ENCODE measurements at places on chromosomes 5 and 9. TPM values are rescaled to one million over a fixed set of nuclear protein-coding genes. Genes with fewer than 3 reads are reported as not detected.

FBP1 gene
- 0.95 TPM for total RNA-seq

ADAMTSL2 gene
- total RNA-seq = not detected

NFIB gene
- total RNA-seq = 85.5 TPM

SDHA gene
- total RNA-seq = 219 TPM

AP3B1 gene
- 53.4 TPM for total RNA-seq
